Non-pigmented ciliary epithelial cell (primary cell): ENCODE measurements at places on chromosomes 3 and 15.

- DNase-seq: no peak
Measured at GRCh38 chr15:72058585-72058984, 59.4 kb downstream of the MYO9A start.

GRCh38 chr3:150081084-150081483 is 110.4 kb upstream of the PFN2 start:
- DNase-seq: no peak

DNA sequence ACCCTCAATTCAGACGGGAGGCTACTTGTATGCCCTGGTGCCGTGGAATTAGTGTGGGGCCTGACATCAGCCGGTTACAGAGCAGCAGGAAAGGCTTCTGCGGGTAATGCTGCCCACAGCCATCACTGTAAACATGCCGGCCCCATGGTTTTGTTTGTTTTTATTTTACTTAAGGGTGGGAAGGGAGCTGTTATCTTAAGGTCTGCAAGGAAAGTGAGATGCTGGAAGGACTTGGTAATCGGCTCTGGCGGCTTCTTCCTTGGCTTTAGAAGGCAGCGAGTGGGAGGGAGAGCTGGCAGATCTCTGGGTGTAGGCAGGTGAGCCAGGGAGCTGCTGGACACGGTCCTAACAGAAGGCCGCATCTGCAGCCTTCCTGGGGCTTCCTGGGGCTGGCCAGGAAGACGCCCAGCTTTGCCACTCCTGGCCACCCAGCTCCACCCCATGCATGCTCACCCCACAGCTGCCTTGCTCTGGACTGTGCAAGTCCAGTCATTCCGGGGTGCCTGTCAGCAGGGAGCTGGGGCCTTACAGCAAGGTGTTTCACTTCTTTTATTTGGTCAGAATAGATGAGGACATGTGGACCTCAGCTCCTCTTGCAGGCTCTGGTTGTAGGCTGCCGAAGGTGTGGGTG is 54.1 kb upstream of the FURIN start:
- DNase-seq: no peak

DNA sequence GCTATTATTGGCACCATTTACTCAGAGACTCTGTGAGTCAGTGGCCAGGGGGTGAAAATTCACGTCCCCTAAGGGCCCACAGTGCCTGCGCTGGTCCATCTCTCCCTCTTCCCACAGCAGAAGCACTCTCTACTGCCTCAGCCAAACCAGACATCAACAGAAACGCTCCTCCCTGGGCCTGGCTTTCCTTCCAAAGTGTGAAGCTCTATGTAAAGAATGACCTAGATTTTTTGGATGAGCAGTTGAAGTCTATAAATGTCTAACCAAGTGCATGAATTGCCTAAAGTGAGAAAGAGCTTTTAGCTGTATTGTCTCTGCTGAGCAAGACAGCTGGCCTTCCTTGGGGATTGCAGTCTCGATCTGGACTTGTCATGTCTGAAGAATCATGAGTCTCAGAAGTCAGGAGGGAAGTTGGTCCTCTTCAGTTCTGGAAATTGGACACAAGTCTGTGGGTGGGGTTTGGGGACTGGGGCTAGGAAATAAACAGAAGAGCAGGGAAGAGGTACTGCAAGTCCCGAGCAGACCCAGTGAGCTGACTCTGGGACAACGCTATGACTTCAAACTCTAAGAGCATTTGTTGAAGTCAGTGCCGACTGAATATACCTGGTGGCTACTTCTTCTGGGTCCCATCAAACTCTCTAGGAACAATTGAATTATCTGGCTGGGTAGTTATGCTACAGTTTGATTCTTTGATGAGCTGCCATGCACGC is 29.0 kb downstream of the RASGRP1 start:
- DNase-seq: no peak

DNA sequence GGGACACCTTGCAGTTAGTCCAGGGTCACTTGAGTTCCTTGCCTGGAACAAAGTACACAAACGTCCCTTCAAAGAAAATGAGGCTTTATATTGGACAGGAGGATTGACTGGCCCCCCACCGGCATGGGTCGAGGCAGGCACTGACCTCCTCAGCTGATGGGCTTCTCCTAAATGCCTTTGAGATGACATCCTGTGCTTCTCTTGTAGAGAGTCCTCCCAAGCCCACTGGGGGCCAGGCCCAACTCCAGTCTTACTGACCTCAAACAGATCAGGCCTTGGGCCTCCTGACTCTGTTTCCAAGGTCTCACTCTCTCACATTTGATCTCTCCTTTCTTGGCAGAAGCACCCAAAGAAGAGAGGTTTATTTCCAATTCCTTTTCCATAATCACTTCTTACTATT is 516.1 kb downstream of the MCTP2 start:
- no peak for DNase-seq

GRCh38 chr3:29608414-29609327 is 327.8 kb downstream of the RBMS3 start:
- no peak for DNase-seq

DNA sequence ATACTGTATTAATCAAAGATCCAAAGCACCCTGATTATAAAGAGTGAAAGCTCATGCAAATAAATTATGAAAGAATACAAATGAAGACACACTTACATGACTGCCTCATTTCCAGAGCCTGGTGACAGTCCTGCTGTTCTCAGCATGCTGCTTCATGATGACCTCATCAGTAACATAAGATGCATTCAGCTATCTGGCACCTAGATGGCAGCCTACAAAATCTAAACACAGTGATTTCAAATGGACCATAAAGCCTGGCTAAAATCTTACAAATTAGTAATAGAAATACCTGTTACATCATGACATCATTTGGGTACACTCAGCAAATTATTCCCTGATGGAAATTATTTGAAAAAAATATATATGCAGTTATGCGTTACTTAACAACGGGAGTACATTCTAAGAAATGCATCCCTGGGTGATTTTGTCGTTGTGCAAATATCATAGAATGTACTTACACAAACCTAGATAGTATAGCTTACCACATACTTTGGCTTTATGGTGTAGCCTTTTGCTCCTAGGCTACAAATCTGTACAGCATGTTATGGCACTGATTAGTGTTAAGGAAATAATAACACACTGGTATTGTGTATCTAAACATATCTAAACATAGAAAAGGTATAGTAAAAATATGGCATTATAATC is 207.2 kb downstream of the EPHA3 start:
- DNase-seq: no peak

- DNase-seq: no peak
Measured at GRCh38 chr3:101026244-101026643, 33.0 kb upstream of the ABI3BP start.

DNA sequence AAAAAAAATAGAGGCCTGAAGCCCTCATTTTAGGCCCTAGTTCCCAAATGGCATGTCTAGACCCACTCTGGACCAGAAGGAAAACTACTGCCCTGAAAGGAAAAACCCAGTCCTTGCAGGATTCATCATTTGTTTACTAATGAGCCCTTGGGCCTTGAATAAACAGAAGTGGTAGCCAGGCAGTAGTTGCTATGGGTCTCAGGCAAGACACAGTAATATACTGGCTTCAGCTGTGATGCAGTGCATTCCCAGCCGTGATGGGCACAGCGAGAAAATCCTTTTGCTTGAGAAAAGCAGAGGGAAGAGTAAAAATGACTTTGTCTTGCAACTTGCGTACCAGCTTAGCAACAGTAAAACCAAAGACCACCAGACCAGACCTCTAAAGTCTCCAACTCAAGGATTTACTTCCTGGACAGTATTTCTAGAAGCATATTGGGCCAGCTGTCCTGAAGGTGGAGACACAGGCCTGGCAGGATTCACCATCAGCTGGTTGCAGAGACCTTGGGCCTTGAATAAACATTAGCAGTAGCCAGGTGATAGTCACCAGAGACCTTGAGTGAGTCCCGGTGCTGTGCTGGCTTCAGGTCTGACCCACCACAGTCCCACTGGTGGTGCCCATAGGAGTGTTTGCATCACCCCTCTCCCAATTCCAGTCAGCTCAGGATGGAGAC is 208.3 kb upstream of the SLITRK3 start:
- DNase-seq: no peak

DNA sequence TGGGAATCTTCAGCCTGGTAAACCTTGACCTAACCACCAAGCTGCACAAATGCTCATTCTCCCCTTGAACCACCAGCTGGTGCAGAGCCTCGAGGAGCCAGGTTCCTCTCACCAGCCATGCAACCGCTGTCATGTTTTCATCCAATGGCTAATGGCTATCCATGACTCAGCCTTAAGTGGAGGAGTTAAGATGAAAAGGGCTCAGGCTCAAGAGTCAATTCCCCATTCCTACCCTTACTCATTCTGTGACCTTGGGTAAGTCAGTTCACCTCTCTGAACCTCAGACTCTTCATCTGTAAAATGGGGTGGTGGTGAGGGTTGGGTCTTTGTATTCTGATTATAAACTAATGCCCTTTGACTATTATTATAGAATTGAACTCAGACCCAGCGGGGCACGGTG is 515.6 kb downstream of the SHQ1 start:
- DNase-seq: no peak

- DNase-seq: no peak
Measured at GRCh38 chr3:71225951-71226564, 357.5 kb downstream of the FOXP1 start.
